ENCODE measurements at places on chromosomes 3 and 15.
A peak's percentile ranks its signal among the peaks of the same experiment; 100 is the strongest.

DNA sequence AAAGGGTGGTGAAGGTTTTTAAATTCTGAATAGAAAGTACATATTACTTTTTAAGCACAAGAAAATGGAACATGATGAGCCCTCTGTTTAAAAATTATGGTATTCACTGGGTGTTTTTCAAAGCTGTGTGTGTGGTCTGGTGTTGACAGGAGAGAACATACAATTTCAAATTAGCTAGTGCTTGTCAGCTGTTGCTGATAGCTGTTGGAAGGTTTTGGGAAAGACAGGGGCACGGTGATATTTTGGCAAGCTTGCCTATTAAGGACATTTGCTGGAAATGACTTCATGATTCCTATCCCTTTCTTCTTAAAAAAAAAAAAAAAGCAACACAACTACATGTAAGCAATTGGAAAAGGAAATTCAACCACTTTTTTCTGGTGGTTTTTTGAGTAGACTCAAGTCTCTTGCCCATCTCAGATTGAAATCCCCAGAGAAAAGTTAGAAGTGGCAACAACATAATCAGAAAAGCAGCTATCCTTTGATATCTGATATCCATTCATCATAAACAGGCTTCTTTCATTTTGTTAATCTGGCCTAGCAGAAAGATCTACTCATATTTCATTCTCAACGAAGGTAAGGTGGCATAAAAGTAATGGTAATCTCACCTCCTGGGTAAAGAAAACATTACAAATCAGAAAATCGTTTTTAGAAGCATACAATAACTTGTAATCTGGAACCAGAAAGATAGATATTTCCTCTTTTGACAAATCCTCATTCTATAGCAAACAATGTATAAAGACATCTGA is 130.0 kb downstream of the RBMS3 start:
- DNase-seq = peak; percentile 69

DNA sequence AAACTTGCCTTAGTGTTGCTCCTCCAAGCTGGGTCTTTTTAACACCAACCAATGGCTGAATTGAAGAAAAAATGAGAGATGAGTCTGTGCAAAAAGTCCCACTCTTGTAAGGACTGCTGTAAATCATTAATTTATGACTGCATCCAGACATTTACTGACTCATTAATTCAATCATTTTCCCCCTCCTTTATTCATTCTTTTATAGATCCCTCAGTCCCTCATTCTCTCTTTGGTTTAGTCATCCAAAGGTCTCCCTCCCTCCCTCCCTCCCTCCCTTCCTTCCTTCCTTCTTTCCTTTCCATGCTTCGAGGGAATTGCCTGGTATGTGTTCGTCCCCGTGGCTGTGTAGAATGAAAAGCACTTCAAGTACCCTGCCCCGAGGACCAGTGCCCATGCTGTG is 35.3 kb upstream of the MRPS22 start:
- DNase-seq = no peak

GRCh38 chr15:41873711-41874110 is 20.1 kb downstream of the SPTBN5 start:
- DNase-seq = no peak

DNA sequence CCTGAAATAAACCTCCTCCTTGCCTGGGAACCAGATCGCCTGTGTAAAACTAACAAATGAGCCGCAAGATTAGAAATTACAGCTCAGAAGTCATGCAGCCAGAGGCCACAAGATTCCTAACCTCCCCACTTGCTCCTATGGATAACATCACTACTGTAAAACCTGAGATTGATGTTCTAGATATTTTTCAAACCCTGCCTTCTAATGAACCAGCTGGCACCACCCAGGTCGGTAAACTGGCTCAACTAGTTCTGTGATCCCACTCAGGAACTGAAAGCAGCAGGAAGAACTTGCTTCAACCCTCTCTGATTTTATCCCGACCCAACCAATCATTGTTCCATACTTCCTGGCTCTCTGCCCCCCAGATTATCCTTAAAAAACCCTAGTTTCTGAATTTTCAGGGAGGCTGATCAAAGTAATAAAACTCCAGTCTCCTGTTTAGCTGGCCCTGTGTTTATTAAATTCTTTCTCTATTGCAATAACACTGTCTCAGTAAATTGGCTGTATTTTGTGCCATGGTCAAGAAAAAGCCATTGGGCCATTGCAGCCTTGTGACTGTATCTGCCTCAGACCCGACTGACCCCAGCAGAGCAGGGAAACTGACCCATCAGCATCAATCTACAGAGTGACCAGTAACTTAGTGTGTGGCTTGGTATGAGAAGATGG is 98.9 kb downstream of the RPLP1 start:
- DNase-seq = no peak

- DNase-seq = no peak
Observed at GRCh38 chr3:56282341-56282740, 185.9 kb downstream of the ERC2 start.

GRCh38 chr3:99344216-99344615 is 294.2 kb upstream of the COL8A1 start:
- no peak for DNase-seq

GRCh38 chr15:95698951-95699350 is 631.5 kb upstream of the NR2F2 start:
- DNase-seq = no peak

DNA sequence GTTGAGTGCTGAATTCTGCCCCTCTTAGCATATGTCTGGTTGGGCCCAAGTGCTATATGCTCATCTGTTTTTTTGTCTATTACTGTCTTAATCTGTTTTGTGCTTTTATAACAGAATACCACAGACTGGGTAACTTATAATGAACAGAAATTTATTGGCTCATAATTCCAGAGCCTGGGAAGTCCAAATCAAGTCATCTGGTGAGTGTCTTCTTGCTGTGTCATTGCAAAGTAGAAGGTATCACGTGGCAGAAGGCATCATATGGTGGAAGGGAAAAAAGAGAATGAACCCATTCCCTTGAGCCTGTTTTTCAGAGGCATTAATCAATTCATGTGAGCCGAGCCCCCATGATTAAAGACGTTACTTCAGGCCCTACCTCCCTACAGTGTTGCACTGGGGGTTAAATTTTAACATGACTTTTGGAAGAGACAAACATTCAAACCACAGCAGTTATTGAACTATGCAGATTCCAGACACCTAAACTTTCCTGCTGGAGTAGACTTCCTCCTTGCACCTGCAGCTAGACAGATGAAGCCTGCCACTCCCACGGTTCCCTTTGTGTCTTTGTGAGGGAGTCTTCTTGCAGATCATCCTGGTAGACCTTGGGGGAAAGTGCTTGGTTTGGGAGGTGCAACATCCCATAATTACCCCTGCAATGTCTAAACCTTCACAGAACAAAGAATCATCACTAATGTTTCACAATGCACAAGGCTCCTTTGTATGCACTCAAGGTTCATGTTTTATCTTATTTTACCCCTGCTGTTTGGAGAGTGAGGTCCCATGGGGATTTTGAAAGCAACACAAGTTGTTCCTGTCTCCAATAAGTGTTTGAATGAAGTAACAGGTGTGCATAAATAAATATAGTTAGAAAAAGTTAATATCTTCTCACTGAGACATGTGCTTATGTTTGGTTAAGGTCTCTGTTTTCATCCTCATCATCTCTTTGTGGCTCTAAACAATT is 64.7 kb upstream of the XCR1 start:
- no peak for DNase-seq

DNA sequence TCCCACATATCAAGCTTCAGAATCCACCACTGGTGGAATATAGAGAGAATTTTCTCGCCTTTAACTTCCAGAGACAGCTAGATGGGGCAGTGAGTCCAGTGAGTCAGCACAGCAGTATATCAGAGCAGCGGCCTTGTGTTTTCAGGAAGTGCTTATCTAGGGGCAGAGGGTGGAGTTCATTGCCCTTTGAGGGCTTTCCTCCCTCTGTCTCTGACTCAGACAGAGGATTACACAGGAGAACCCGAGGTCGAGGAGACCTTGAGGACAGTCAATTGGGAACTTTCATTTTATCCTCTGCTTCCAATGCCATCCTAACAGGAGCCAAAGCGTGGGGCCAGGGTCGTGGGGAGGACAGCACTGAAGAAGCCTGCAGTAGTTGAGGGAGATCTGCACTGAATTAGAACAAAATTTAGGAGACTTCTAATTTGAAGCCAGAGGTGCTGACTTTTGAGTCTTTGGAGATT is 109.6 kb upstream of the UMPS start:
- DNase-seq = no peak

GRCh38 chr15:62094388-62094787 is 27.6 kb downstream of the C2CD4A start:
- no peak for DNase-seq

DNA sequence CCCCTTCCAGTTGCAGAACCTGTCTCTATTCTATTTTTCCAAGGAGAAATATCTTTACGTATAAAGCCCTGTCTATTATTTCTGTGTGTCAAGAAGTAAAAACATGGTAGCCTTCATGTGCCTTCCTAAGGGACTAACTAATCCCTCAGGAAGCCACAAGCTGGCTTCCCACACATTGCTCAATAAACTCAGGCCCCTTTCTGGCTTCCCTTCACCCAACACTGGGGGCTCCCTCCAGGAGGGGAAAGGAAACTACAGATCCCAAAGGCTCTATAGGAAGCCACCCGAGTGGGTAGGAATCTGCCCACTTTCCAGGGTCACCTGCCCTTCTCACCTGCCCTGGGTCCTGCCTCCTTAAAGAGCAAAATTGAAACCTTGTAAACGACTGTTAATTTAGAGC is 4.6 kb downstream of the TLE3 start:
- DNase-seq = no peak

DNA sequence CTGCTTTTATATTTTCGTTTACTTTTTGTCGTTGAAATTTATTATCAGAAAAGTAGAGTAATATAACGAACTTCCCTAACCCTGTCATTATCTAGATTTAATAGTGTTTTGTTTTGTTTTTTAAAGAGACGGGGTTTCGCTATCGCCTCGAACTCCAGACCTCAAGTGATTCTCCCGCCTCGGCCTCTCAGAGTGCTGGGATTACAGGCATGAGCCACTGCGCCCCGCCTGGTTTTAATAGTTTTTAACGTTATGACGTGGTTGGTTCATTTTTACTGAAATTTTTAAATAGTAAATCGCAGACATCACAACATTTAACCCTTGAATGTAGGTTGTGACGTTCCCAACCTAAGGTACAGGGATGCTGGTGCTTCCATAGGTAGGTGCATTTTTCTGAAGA is 1.0 kb downstream of the NGRN start:
- DNase-seq = no peak

GRCh38 chr15:57735891-57736290 is 29.4 kb downstream of the POLR2M start:
- no peak for DNase-seq

- no peak for DNase-seq
Observed at GRCh38 chr3:9067352-9067975, 104.2 kb upstream of the RAD18 start.

- DNase-seq = no peak
Observed at GRCh38 chr3:75180235-75180944, 483.7 kb upstream of the FRG2C start.

DNA sequence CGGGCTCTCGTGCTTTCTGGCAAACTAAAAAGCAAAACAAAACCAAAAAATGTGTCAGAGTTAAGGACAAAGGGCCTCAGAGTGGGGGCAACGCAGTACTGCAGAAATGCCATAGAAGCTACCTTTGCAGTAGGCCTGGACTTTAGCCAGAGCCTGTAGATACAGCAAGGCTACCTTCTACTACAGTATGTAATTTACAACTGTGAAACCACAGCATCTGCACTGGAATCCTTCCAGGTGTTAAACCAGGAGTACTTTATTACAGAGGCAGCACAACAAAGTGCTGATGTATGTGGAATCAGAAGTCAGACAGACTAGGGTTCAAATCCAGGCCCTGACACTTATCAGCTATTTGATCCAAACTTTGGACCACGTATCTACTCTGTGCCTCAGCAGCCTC is 34.9 kb downstream of the RUBCN start:
- no peak for DNase-seq

- DNase-seq = peak; percentile 65
Observed at GRCh38 chr15:84761607-84762131, 13.3 kb downstream of the ZNF592 start.

- DNase-seq = no peak
Observed at GRCh38 chr15:95097361-95097760, 866.0 kb downstream of the MCTP2 start.

DNA sequence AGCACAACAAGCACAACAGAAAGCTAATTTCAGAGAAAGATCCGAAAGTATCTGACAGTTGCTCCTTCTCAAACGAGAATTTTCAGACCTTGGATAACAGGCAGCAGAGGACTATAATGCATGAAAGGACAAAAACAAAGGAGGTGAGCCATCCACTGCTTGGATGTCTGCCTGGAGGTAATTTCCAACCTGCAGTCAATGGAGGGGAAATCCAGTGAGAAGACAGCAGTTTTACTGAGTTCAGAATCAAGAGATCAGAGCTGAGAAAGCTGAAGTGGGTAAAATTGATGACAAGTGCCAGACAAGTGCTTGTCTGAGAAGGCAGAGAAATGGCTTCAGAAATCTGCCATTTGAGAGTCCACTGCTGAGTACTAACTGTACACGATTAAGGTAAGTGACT is 22.1 kb downstream of the UBE3A start:
- no peak for DNase-seq

DNA sequence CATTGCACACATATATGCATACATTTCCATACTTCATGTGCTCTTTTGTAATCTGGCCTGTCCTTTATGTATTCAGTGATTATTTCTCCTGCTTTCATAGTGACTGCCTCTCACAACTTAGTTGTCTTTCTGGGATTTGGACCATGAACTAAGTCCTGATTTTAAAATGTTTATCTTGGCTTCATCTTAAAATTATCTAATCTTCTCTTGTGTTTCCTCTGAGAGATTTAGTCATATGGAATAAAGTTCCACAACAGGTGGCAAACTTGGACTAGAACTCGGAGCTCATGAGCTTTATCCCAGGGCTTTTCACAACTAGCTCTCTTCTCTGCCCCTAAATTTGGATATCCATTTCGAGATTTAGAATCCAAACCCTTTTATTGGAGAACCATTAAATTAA is 44.3 kb downstream of the U2SURP start:
- DNase-seq = no peak

DNA sequence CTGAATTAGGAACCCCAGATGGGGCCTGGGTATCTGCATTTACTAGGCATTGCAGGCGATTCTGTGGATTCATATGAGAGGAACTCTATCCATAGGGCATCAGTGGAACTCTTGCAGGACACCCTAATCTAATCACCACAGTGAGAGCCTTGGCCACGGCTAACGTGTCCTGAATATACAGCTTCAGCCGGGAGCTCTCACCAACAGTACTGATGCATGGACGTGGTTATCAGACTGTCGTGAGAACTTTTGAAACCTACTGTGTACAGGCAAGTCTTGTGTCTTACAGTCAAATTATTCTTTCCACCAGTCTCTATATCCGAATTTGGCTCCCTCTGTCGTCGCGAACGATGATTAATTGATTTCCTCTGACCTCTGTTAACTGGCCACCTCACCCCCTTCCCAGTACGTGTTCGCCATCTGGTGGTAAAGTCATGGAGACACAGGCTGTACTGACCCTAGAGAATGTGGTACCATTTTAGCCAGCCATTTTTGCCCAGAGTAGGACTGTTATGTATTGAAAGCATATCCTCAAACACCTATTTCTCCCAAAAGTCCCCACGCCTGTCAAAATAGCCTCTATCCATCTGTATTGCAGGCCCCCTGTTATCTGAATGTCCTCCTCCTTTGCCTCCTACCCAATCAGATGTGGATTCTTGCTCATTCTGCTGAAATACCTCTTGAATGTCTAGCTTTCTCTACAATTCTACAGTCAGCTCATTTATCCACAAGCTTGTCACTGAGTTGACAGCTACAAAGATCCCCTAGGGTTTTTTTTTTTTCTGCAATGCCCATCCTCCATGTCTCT is 39.7 kb downstream of the GLDN start:
- DNase-seq = peak; percentile 4
